ELF-1 (cell line): ENCODE measurements at places on chromosomes 12 and 14.
A peak's percentile ranks its signal among the peaks of the same experiment; 100 is the strongest.

DNA sequence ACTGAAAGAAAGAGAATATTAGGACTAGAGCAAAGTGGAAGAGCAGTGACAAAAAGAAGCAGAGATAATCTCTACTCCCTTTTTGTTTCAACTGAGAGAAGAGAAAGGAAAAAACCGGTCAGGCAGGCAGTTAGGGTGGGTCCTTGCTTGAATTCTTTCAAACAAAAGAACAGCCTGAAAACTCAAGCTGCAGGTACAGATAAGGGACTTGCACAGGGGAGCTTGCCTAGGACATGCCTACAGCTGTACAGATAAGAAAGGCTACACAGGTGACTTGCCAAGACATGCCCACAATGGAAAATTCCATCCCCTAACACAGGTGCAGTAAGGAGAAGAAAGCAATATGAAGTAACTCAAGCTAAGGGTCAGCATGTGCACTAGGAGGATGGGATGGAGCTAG, 532.2 kb upstream of the MIS18BP1 start:
- peak; percentile 47 for DNase-seq

DNA sequence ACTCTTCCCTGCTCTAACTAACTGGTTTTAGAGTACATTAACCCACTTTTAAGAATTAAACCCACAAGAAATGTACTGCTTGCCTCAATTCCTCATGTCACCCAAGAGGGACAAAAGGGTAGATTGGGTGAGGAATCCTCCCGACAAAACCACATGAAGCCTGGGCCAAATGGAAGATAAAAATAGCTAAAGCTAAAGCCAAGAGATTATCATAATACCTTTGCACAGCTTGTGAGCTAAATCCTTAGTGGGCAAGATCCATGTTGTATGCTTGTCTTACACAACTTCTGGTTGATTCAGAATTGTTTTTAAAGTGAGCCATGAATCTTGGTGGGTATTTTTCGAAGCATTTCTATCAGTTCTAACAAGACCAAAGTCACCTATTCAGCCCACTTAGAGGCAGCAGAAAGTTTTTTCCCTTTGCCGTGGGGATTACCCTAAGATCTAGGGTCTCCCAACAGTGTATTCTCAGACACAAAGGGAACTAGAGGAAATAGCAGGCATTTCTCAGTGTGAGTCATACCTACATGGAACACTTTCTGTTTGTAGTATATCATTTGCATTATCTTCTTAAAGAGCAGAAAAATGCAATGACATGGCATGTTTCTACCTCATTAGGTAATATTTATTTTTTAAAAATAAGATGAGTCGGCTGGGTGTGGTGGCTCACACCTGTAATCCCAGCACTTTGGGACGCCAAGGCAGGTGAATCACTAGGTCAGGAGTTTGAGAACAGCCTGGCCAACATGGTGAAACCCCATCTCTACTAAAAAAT, 616.6 kb downstream of the KCNH5 start:
- no peak for DNase-seq

DNA sequence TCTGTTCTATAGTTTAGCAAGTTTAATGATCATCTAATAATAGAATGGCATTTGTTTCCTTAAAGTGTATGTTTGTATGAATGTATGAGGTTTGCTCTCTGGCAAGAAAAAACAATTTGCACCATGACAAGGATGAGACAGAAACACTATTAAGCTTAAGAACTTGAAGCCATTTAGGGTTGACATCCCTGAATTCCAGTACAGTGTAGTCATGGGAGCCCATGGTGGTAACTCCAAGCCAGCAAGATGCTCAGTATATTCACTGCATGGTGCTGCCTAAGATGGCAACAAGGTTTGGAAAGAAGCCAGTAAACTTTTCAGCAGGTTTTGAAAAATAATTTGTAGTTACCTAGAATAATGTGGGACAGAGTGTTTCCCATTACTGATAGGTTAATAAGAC, 158.6 kb downstream of the PRIMA1 start:
- DNase-seq, result no peak

DNA sequence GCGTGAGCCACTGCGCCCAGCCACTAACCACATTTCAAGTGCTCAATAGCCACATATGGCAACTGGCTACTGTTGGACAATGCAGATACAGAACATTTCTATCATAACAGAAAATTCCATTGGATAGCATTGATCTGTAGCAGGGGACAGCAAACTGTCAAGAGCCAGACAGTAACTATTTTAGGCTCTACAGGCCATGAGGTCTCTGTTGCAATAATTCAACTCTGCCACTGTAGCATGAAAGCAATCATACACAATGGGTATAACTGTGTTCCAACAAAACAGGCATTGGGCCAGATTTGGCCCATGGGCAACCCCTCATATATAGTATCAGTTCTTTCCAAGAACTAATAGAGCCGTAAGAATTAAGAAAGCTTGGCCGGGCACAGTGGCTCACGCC, 8.0 kb downstream of the CSRNP2 start:
- DNase-seq, result no peak

DNA sequence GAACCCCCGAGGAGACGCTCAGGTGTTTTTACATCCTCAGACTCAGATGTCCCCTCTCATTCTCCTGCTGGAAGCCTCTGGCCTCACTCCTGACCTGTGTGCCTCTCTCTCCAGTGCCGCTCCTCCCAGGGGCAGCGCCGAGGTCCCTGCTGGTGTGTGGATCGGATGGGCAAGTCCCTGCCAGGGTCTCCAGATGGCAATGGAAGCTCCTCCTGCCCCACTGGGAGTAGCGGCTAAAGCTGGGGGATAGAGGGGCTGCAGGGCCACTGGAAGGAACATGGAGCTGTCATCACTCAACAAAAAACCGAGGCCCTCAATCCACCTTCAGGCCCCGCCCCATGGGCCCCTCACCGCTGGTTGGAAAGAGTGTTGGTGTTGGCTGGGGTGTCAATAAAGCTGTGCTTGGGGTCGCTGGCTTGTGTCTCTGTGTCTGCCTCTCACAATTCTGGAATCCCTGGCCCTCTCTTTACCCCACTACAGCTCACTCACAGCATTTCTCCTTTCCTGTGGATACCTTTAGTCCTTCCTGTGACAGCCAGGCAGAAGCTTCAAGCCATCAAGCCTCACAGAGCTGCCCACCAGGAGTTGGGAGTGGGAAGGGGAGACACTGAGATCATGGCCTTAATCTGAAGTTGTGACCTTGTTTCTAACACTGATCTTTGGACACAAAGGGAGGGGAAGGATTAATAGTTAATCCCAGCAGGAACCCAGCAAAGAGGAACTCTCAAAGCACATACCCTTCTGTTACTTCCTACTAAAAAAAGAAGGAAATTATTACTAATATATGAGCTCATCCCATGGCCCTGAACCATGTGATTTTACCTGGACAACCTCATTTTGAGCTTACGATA, 1.1 kb upstream of the SOAT2 start:
- DNase-seq, result no peak

GRCh38 chr12:98725476-98726247, 80.6 kb downstream of the APAF1 start:
- DNase-seq, result peak; percentile 45

DNA sequence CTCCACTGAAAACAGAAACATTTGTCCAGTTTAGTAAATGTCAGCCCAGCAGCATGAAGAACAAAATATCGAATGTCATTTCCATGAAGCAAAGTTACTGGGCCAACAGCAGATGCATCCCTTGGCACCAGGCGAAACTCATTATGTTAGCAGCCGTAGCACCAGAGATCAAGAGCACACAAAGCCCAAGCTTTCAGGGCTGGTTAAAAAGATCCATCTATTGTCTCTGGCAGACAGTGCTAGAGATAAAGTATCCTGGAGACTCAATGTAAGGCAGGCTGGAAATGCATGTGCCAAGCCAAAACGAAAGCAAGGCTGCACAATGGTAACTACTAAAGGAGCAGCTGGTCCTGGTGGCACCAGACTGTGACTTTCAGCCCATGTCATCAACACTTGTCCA, 120.3 kb upstream of the PLEKHG7 start:
- no peak for DNase-seq

GRCh38 chr12:46005151-46005797, 14.9 kb upstream of the SCAF11 start:
- DNase-seq, result no peak

DNA sequence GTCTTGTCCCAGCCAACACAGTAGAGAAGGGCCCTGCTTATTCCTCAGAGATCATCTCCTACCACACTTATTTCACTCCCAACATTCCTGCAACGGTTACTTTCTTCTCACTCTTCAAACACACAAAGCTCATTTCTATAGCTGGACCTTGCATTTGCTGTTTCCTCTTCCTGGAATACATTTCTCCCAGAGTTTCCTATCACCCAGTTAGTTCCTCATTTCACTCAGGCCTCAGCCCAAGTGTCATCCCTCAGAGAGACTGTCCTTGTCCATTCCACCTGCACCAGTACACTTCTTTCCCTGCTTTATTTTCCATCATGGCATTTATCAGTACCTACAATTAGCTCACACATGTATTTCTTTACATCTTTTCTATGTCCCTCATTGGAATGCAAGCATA, 14.7 kb upstream of the STK38L start:
- DNase-seq, result no peak

DNA sequence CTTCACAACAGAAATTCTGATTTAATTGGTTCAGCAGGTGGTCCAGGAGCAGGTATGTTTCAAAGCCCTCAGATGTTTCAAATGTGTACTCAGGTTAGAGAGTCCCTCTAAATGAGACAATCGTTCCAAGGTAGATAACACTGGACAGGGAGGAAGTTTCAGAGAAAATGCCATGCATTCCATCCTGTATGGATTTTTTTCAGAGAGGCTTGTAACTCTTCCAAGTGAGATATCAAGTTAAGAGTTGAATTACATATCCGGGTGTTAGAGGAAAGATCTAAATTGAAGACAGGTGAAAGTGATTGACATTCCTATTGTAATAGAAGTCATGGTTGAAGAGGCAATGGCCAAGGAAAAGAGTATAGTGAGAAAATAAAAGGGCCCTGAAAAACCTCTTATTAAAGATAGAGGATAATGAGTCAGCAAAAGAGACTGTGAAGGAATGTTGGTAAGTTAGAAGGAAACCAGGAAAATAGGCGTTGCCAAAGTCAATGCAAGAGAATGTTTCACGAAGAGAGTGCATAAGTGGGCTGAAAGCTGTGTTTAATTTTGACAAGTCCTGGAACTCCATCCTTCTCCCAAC, 105.8 kb downstream of the BMP4 start:
- no peak for DNase-seq

DNA sequence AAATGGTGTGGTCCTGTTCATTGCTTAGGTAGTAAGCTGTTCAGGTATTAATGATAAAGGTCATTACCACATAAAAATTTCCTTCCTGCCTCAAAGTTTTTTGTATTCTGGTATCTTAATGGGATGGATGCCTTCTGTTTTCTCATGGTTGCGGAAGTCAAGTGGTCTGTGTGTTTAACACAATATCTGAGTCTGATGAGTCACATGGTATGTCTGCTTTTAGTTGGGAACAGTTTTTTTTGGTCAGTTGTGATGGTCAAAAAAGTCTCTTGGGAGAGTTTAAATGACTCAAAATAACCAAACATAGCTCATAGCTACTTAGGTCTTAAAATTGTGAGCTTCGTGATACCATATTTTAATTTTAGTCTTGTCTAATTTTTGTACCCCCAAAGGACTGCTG, 40.7 kb downstream of the STK38L start:
- no peak for DNase-seq

GRCh38 chr12:114662512-114663177, 21.3 kb downstream of the TBX3 start:
- peak; percentile 75 for DNase-seq

- no peak for DNase-seq
Measured at GRCh38 chr12:40672741-40673271, 19.4 kb upstream of the CNTN1 start.

GRCh38 chr12:60402996-60403395, 807.2 kb downstream of the SLC16A7 start:
- DNase-seq, result no peak

DNA sequence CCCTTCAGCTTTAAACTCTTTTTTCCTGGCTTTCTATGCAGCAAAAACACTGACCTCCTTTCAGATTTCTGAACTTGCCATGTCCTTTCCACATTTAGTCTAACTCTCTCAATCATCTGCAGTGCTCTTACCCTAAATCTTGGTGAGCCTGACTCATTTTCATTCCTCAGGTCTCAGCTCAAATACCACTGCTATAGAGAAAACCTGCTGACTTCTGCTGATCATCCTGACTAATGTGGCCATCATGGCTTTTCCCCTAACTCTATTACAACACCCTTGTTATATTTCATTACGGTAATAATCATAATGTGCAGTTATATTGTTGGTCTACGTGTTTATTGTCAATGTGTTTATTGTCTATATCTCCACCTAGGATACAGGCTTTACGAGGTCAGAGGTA, 207.3 kb upstream of the OR4E1 start:
- no peak for DNase-seq

GRCh38 chr12:20369305-20370013, 1.1 kb downstream of the PDE3A start:
- DNase-seq, result peak; percentile 74

- DNase-seq, result no peak
Measured at GRCh38 chr12:46267825-46268582, 839 bp downstream of the SLC38A1 start.

- DNase-seq, result no peak
Measured at GRCh38 chr14:62626416-62626815, 418.8 kb downstream of the KCNH5 start.
